Activated T-cell treated with anti-CD3 and anti-CD28 coated beads, Interleukin-2, amount 50 U/mL, for 72 hours (primary cell): ENCODE measurements at places on chromosomes 12 and 14.

- peak; percentile 64 for DNase-seq
Measured at GRCh38 chr14:91059576-91060350, 678 bp downstream of the RPS6KA5 start.

DNA sequence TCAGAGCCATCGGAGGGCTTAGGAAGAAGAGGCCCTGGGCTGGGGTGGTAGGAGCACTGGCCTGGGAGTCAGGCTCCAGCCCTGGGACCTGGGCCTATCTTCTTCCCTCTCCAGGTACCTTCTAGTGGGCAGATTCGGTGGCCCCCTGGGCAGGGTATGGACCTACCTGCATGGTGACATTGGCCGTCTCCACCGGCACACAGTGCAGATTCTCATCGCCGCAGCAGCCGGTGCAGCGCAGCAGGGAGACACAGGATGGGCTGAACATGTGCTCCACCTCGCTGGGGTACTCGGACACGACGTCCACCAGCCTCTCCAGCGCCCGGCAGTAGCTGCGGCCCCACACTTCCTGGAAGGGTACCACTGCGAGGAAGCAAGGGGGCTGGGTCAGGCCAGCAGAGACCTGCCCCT is 6.2 kb downstream of the PGF start:
- DNase-seq: no peak

- DNase-seq: no peak
Measured at GRCh38 chr12:119838826-119839600, 38.1 kb downstream of the CIT start.

DNA sequence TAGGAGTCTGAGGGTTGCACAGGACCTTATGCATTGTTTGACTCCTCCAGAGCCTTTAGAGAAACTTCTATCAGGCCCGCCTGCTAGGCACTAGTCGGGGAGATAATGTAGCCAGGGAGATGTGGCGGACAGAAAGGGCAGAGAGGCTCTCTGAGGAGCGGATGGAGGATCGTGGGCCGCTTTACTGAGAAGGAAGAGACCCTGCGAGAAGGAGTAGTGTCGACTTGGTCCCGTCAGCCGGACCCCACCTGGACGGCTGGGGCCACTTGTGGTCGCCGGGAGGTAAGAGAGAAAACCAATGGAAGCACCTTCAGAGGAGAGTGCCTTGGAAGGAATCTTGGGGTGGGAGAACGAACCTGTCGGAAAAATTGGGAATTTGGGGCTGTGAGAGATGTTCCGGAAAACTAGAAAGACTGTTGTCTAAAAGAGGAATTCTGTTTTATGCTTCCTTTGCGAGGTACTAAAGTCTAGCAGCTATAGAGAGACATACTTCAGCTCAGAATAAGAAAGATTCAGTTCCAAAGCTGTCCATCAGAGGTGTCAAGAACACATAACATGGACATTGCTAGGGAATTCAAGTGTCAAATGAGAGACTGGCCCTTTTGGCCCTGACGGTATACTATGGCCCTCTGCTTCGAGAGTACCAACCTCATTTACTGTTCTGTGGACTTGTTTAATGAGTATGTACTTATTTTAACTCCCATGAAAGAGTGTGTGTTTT is 660 bp upstream of the MCRS1 start:
- no peak for DNase-seq

DNA sequence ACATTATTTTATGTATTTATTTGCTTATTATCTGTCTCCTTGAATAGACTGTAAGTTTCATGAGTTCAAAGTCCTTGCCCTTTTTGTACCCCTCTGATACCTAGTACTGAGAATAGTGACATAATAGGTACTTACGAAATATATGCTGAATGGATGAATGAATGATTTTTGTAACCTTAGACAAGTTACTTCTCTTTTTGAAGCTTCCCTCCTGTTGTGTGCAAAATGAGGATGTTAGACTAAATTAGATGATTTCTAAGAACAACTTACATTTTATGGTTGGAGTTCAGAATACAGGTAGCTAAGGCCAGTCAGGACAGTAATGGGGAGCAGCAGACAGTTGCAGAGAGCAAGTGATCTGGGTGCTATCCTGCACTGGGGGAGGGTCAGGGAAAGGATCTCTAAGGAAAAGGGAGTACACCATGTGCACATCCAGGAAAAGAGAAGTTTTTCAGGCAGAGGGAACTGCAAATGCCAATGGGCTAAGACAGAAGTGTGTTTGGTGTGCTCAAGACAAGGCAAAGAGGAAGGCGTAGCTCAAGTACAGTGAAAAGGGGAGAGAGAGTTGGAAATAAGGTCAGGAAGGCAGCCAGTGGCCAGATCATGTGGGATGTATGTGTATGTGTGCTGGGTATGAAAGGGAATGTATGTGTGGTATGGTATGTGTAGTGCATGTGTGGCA is 59.4 kb upstream of the AMIGO2 start:
- DNase-seq: no peak

- DNase-seq: no peak
Measured at GRCh38 chr12:75848431-75848925, 183.1 kb downstream of the PHLDA1 start.

GRCh38 chr12:65656156-65656882 is 168.0 kb upstream of the HMGA2 start:
- no peak for DNase-seq

- DNase-seq: no peak
Measured at GRCh38 chr12:103470664-103471063, 25.1 kb downstream of the C12orf42 start.

GRCh38 chr12:7264538-7264937 is 39.3 kb upstream of the ACSM4 start:
- DNase-seq: no peak

- DNase-seq: no peak
Measured at GRCh38 chr12:4203772-4204376, 69.7 kb upstream of the CCND2 start.

DNA sequence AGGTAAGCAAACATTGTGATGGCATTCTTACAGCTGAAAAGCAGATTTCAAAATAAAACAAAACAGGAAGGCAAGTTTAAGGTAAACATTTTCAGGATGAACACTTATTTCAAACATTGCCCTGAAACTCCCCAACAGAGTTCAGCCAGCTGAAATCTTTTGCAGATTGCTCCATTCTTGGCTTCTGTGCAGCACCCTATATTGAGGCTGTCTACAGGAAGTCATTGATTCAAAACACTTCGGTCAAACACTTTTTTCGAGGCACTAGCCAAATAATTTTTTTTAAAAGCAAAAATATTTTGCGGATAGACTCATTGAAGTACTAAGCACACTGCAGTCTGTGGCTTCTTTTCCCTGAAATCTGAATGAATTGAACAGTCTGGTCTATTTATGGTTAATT is 318.1 kb upstream of the PDE3A start:
- no peak for DNase-seq

DNA sequence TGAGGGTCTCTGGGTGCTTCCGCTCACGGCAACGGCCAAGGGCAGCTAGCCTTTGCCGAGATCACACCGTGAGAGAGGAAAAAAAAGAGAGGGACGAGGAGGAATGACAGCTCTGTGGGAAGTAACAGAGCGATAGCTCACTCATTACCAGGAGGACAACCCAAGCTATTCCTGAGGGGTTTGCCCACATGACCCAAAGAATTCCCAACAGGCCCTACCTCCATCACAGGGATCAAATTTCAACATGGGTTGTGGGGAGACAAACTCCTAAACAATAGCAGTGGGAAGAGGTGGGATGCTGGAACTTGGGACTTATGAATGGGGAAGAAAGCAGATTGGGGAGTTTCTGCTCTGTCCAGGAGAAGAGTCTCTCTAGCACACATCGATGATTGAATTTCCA is 180.6 kb downstream of the LRRK2 start:
- no peak for DNase-seq

DNA sequence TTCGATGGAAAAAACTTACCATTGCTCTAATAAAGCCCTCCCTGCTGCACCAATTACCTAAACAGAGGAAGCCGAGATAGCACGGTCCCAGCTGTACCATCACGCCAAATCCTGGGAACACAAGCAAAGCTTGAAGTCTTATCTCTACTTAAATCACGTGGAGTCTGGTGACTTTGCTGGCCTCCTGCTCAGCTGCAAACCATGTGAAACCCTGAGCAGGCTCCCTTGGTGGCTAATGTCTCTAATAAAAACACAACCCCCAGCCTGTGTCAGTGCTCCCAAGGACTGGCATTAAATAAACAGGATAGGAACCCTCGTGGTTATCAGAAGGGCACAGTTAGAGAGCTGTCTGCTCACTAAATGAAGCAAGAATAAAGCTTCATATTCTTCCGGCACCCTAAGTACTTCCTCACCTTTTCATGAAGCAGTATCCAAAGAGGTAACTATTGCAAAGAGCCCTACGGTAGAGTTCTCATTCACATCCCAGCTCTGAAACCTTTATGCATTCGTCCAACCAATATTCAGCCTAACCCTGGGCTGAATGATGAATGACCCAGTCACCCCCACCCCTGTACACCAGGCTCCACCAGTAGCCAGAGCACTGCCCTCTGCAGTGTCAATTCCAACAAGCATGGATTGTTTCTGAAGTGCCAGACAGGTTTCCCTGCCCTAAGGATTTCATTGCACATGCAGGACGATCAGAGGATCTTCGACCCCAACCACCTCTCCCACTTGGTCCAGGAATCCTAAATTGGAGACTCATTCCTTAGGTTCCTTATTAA is 452.7 kb upstream of the TMPO start:
- DNase-seq: no peak

- no peak for DNase-seq
Measured at GRCh38 chr12:1351926-1352325, 242.5 kb downstream of the FBXL14 start.

- no peak for DNase-seq
Measured at GRCh38 chr14:69630360-69630759, 19.0 kb downstream of the SUSD6 start.

DNA sequence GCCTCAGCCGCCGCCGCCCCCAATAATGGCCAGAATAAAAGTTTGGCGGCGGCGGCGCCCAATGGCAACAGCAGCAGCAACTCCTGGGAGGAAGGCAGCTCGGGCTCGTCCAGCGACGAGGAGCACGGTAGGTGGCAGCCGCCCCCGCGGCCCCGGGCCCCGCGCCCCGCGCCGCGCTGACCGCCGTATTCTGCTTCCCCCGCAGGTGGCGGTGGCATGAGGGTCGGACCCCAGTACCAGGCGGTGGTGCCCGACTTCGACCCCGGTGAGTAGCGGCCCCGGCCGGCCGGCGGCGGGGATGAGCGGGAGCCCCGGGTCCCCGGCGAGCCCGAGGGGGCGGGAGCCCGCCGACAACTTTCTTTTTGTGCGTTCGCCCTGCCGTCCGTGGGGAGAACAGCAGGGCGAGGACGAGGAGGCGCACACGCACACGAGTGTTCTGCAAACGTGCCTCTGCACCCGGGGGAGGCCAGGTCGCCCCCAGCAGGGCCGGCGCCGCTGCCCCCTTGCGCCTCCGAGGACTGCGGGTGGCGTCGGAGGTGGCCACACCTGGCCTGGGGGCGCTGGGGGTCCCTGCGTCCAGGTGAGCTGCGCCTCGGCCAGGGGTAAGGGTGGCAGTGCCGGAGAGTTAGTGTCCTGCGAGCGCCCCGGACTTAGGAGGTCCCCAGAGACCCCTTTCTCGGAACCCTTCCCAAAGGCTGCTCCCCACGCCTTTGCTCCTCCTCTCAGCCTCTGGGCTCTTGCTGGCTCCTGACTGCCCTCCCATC is 794 bp downstream of the RCOR1 start:
- DNase-seq: peak; percentile 71

- peak; percentile 54 for DNase-seq
Measured at GRCh38 chr12:12803186-12803585, 10.0 kb upstream of the DDX47 start.

DNA sequence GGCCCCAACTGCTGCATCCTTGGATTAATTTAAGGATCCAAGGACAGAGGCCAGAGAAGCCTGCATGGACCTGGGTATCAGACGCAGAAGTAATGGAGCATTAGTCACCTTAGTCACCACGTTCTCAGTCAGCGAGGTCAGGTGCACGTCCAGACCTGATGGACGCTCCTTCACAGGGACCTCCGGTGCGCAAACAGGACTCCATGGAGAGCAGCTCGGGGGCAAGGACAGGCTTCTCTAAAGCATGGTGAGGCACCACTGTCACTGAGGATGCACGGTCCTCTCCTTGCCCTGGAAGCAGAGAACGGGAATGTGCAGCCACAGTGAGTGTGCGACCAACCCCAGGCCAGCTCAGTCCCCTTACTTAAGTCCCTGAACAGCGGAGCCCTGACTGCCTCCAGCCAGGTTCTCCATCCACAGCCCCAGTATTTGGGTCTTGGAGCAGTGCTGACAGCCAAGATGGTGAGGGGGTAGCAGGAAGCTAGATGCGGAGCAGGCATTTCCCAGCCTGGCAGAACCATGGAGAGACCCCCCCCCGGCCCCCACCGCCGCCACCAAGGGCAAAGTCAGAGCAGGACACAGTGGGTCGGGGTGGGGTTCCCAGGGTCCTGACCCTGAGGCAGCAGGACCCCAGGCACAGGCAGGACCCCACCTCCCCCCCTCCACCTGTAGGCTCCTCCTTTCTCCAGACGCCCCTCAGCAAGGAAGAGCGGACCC is 253.4 kb upstream of the SFSWAP start:
- no peak for DNase-seq

- no peak for DNase-seq
Measured at GRCh38 chr12:88781909-88782308, 201.6 kb upstream of the KITLG start.

GRCh38 chr12:132375747-132376463 is 46.5 kb upstream of the GALNT9 start:
- DNase-seq: no peak

- no peak for DNase-seq
Measured at GRCh38 chr12:64181430-64182291, 40.4 kb downstream of the KICS2 start.

DNA sequence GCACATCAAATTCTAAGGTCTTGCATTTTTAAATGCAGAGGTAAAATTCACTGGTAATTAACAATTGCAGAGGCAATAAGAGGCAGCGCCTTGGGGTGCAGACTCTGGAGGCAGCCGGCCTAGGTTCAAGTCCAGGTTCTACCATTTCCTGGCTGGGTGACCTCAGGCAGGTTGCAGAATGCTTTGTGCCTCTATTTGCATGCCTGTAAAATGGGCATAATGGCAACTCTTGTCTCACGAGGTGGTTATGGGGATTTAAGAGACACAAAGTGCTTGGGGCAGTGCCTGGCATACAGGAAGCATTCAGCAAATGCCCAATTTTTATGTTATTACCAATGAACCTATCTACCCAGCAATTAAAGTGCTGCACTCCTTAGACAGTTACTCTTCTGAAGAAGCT is 180.0 kb upstream of the LHX5 start:
- no peak for DNase-seq

DNA sequence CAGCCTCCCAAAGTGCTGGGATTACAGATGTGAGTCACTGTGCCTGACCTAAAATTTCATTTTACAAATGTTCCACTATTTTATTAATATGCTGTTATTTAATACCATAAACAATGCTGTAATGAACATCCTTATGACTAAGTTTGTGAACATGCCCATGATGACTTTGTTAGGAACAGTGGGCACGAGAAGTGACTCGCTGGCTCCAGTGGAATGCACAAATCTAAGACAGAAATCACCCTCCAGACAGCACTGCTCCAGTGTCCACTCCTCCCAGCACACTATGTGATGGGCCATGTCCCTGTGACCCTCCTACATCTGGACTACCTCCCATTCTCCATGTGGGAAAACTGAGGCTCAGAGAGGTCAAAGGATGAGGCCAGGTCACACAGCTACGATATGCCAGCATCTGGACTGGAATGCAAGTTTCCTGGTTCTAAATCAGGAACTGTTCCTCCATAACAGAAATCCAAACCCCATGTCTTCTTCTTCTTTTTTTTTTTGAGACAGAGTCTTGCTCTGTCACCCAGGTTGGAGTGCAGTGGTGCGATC is 57.9 kb downstream of the GPR68 start:
- DNase-seq: no peak
